ENCODE measurements at places on chromosomes 1 and 21.

DNA sequence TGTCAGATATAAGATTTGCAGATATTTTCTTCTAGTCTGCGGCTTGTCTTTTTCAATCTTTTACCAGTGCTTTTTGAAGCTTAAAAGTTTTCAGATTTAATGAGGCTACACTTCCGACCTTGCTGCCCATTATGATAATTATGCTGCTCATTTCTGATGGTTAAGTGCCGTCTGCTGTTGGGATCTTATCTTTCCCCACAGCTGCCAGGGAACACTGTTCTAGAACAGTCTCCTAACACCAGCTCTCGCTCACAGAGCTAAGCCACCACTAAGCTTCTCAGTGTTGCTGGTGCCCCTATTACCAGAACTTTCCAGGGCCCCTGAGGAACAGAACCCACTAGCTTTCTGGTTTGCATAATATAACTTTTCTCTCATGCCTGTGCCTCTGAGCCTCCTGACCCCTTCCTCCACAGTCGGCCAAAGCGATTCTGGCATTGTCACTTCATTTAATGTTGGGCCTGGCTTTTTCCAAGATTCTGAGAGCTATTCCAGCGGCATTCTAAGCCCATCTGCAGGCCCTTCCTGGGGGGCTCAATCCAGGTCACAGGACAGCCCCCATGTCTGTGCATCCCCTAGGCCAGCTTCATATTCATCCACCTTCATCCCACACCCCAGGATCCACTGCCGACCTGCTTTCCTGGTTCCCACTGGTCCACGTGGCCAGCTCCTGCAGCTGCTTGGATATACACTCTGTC, 237.0 kb downstream of the PTPRU start:
- DNase-seq, result no peak

DNA sequence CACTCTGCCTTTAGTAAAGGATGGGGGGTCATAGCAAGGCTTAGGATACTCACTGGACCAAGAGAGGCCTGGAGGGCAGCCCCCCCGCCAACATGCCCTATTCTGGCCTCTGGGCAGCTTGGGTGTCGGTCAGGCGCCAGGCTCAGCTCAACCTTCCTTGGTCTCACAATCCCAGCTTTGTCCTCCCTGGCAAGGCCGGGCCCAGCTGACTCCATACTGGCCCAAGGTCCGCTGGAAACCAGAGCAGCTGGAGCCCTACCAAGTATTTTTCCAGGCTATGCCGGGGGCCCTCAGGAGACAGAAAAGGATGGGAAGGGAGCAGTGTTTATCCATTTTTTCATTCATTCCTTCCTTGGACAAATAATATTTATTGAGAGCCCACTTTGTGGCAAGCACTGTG, 6.2 kb downstream of the FBXO2 start:
- DNase-seq, result no peak

DNA sequence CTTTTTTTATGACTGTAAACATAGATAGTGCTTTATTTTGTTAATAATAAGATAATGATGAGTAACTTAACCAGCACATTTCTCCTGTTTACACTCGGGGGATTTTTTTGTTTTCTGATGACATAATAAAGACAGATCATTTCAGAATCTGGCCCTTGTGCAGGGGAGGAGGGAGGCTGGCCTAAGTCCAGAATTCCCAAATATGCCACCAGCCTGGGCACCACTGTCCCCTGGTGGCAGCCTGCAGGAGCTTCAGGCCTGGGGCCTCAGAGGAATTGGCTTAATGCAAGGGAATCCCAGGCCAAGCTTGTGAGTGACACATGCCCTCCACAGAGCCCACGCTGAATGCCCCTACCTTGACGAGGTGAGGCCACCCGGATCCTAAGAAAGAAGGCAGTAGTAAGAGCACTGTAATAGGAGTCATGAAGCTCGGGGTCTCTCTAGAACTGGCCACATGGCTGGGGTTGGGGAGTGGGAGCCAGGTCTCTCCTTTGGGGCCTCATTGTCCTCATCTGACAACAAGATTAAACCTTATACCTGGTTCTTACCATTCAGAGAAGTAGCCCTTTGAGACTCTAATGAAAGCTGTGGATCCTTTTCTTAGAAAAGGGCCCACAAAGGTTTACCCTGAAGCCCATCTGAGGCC, 24.1 kb downstream of the ETNK2 start:
- peak; percentile 85 for DNase-seq

DNA sequence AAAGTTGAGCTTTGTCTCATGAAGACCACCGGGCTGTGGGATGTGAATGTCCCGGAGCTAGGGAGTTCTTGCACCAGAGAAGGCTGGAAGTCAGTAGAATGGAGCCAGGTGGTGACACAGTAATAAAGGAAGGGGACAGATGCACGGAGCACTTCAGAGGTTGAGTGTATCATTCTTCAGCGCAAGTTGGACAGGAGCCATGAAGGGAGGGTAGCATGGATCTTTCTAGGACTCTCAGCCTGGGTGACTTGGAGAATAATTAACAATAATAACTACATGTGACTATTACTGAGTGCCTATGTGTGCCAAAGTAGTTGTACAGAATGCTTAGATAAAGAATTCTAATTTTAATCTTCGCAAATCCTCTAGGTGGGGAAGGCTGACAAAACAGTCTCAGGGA, 258.7 kb upstream of the AJAP1 start:
- DNase-seq, result no peak

DNA sequence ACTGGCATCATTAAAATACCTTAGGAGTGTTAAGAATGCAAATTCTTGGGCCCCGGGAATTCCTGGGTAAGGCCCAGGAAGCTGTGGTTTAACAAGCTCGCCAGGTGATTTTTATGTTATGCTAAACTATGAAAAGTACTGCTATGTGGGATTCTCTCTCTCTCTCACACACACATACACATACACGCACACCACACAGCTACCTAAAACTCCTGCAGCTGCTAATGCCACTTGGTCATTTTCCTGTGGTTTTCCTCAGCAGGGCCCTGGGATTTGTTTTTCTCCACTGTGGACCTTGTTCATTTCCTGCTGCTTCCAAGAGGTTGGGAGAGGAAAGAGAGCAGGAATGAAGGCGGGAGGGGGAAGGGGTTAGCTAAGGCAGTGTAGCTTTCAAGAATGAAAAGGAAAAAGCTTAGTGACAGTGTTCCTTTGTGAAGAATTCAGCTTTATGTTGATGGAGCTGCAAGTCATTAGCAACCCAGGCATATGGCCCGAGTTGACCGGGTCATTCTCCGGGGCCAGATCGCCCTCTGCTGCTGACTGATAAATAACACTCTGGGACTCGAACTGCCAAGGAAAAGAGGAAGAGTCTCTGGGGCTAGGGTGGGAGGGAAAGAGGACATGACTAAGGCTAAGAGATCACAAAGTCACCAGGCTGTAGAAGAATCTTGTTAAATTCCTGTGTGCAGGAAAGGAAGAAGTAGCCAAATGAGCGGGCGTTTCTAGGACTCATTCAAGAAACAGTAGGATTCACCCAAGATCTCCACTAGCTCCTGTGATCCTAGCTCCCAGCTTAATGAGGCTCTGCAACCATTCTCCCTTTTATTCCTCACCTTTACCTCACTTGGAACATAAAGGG, 30.5 kb upstream of the LRIG2 start:
- peak; percentile 89 for DNase-seq

GRCh38 chr1:241600496-241600901, 39.7 kb downstream of the CHML start:
- peak; percentile 38 for DNase-seq

- no peak for DNase-seq
Observed at GRCh38 chr1:47208374-47208850, 18.6 kb upstream of the PDZK1IP1 start.

DNA sequence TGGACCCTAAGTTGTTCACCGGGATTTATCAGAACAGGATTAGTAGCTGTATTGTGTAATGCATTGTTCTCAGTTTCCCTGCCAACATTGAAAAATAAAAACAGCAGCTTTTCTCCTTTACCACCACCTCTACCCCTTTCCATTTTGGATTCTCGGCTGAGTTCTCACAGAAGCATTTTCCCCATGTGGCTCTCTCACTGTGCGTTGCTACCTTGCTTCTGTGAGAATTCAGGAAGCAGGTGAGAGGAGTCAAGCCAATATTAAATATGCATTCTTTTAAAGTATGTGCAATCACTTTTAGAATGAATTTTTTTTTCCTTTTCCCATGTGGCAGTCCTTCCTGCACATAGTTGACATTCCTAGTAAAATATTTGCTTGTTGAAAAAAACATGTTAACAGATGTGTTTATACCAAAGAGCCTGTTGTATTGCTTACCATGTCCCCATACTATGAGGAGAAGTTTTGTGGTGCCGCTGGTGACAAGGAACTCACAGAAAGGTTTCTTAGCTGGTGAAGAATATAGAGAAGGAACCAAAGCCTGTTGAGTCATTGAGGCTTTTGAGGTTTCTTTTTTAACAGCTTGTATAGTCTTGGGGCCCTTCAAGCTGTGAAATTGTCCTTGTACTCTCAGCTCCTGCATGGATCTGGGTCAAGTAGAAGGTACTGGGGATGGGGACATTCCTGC, 3.9 kb upstream of the OLFML3 start:
- DNase-seq, result no peak

DNA sequence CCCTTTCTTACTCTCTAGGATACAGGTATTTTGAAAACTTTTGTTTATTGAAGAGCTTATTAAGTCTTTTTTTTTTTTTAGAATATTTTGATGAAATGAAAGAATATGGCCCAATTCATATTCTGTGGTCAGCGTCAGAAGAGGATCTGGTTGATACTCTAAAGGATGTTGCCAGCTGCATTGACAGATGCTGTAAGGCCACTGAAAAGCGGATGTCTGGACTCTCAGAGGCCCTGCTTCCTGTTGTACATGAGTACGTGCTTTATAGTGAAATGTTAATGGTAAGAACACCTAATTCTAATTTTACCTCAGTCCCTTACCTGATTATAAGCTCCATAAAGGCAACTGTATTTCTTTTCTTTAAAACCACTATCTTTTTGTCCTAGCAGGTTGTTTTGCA, 37.1 kb downstream of the SNX7 start:
- no peak for DNase-seq

GRCh38 chr1:150484861-150485260, 2.4 kb upstream of the TARS2 start:
- DNase-seq, result no peak

DNA sequence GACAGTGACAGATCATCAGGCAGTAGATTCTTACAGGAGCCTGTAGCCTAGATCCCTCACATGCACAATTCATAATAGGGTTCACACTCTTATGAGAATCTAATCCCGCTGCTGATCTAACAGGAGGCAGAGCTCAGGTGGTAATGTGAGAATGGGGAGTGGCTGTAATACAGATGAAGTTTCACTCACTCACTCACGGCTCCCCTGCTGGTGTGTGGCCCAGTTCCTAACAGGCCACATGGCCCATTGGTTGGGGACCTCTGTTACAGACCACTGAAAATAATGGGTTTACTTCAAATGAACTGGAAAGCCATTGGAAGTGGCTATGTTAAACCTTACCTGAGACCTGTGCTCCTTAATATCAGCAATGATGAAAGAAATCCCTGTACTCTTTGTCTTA, 151.0 kb downstream of the GRIK1 start:
- DNase-seq, result no peak

- peak; percentile 73 for DNase-seq
Observed at GRCh38 chr1:231357831-231358354, 19.8 kb downstream of the SPRTN start.

- no peak for DNase-seq
Observed at GRCh38 chr1:116076831-116077230, 34.4 kb upstream of the MAB21L3 start.

GRCh38 chr21:34498623-34499022, 13.4 kb downstream of the KCNE1 start:
- DNase-seq, result peak; percentile 62

DNA sequence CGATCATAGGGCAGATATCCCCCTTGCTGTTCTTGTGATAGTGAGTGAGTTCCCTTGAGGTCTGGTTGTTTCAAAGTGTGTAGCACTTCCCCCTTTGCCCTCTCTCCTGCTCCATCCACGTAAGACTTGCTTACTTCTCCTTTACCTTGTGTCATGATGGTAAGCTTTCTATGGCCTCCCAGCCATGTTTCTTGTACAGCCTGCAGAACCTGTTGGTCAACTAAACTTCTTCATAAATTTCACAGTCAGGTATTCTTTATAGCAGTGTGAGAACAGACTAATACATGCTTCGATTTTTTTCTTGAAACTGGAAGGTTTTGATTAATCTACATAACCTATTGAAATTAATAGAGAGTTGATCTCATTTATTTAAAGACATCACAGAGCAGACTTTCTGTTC, 302.5 kb upstream of the PBX1 start:
- no peak for DNase-seq

DNA sequence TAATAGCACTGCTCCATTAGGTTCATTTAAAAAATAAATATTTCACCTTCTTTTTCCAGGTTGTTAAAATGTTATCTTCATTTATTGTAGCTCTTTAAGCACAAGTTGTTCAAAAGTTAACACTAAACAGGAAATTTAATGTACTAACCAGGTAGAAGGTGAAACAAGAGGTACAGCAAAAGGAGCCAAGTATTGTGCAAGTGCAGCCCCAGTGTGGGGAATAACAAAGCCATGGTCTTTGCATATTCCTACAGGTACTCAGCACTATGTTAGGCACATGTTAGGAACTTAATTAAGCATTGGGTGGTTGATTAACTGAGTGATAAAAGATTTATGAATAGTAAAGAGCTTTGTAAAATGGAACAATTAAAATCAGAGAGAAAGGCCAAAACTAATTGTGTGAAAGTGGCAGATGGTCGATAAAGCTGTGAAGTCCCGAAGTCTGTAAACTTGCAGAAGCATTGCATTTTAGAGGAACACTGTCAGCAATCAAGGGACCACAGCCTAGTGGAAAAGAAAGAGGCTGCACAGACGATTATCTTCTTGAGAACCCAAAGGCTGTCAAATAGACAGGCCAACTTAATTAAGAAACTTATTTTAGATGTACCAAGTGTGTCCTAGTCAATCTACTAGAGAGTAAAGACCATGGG, 185.8 kb downstream of the SLC44A5 start:
- DNase-seq, result no peak

- DNase-seq, result peak; percentile 66
Observed at GRCh38 chr1:21308847-21309652, 18.8 kb upstream of the ECE1 start.

DNA sequence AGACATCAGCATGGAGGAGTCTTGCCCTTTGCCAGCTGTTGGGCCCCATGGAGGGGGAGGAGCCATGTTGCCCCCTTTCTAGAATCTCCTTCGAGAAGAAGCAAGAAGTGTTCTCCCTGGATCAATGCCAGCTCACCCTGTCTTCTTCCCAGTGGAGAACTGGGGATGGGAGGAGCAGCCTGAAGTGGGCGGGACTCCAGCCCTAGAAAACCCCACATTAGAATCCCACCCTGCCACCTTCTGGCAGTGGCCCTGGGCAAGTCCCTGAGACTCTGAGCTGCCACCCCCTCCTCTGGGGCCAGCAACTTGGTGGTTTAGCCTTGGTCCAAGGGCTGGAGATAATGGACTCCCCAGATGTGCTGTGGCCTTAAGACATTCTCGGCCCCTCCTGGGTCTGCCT, 51.7 kb downstream of the PAX7 start:
- DNase-seq, result no peak

DNA sequence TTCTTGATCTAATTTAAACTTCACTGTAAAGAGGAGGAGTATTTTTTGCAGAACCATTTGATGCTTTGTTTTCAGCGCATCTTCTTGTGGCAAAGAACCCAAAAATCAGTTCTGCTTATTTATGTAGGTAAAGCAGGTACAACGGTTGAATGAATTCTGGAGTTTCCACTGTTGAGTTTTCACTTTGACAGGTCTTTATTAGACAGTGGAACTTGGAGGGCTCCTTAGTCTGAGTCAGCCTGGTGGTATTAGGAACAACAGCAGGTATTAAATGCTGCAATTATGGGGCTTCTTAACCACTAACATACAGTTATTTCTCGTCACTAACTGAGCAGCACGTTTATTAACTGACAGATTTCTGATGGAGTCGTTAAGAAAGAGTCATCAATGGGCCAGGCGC, 1.2 kb downstream of the LRIG2 start:
- DNase-seq, result no peak

GRCh38 chr1:203360547-203361185, 9.7 kb upstream of the FMOD start:
- no peak for DNase-seq

Data from fibroblast of lung (primary cell).